Activated CD4-positive, alpha-beta memory T cell treated with anti-CD3 and anti-CD28 coated beads, Interleukin-2, amount 10 ng/mL, durations not matched to agents 7 days and 5 days (primary cell): ENCODE measurements at places on chromosomes 5 and 9.

- peak; percentile 66 for DNase-seq
Observed at GRCh38 chr5:135462304-135462703, 10.2 kb upstream of the TIFAB start.

GRCh38 chr5:80238778-80239679 lies 16.8 kb downstream of the SERINC5 start:
- no peak for DNase-seq

DNA sequence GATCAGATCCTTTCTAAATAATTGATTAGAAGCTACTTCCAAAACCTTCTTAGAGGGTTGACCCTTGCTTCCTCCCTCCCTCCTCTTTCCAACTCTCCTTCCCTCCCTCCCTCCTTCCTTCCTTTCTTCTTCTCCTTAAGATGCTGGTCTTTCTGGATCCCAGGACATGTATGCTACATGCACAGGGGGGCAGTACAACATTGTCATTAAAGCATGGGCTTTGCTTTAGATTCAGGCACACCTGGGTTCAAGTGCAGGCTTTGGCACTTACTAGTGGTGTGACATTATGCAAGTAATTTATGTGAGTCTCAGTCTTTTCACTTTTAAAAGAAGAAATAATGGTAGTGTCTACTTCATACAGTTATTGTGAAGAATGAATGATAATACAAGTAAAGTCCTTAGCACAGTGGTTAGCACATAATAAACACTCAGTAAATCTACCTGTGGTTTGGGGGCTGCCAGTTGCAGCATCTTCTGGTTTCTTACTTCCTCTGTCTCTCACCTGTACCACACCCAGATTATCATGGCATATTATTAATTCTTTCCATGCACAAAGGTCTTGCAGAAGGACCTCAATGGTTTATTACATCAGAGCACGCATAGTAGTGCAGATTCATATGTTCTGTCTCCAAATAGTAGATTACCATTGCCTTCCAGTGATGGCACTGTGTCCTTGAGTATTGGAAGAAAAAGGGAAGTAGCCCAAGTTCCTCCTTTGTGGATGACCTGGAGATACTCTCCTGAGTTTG lies 154.1 kb downstream of the ARHGAP26 start:
- peak; percentile 28 for DNase-seq

- DNase-seq, result no peak
Observed at GRCh38 chr5:79190235-79190529, 45.7 kb upstream of the JMY start.

- no peak for DNase-seq
Observed at GRCh38 chr9:91207729-91208418, 153.8 kb downstream of the AUH start.

DNA sequence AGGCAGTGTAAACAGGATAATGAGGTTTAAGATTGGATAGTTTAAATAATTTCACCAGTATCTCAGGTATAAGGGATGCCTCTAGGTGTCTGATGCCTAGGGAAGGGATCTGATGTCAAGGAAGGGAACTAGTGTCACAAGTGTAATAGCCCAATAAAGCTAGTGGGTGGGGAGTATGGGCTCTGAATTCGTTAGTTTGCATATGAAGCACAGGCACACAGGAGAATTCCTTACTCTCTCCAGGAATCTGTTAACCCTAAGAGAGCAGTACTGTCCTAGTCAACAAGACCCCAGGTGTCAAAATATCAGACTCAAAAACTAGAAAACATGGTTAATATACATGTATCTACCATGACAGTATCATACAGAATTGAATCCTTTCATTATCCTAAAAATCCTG lies 352.5 kb upstream of the CYLC2 start:
- no peak for DNase-seq

DNA sequence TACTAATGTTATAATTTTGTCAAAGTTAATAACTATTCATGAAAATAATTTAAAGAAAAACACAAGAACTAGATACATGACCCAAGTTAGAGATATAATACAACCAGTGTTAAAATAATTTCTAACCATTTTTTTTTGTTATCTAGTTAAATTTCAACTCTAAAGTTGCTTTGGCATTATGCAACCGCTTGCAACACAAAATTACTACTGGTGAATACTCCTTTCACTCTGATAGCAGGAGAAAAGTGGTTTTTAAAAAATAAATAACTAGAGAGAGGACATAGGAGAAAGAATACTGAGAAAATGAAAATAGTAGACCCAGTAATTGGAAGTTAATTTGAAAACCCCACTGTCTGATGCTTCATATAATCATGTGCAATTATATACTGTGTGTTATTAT lies 622.4 kb upstream of the GRIN3A start:
- DNase-seq, result no peak

GRCh38 chr9:24587883-24588282 lies 42.2 kb upstream of the IZUMO3 start:
- no peak for DNase-seq

DNA sequence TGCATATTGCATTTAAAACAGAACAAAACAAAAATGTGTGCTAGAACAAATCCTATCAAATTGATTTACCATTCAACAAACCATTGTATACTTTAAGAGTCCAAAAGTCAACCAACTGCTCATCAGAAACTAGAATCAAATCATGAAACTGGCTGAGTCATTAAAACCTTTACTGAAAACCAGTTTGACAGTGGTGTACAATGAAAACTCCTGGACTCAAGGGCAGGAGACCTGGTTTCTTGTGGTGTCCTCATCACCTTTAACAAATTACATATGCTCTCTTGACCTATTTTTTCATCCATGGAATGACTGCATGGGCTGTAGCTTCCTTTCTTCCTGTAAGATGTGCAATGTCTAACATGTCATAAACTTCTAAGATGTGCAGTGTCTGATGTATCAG lies 315.3 kb upstream of the SLC30A5 start:
- DNase-seq, result no peak

- DNase-seq, result no peak
Observed at GRCh38 chr5:93141969-93142368, 439.1 kb downstream of the NR2F1-AS1 start.

GRCh38 chr5:138359621-138360020 lies 7.1 kb downstream of the KDM3B start:
- no peak for DNase-seq

DNA sequence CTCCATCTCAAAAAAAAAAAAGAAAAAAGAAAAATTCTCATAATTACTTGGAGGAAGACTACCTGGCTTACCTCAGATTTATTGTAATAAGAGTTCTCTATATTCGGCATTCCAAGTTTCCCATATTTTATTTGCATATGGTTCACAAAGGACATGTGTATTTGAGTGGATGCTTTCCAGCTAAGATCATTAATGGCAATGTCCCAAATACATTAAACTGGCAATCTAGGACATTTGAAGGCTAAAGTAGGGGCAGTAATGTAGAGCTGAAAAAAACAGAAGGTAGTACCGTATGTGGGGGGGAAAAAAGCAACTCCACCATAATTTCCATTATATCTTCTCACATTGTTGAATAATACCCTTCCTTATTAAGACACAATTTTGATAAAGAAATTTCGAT lies 4.9 kb downstream of the TUT7 start:
- DNase-seq, result no peak

DNA sequence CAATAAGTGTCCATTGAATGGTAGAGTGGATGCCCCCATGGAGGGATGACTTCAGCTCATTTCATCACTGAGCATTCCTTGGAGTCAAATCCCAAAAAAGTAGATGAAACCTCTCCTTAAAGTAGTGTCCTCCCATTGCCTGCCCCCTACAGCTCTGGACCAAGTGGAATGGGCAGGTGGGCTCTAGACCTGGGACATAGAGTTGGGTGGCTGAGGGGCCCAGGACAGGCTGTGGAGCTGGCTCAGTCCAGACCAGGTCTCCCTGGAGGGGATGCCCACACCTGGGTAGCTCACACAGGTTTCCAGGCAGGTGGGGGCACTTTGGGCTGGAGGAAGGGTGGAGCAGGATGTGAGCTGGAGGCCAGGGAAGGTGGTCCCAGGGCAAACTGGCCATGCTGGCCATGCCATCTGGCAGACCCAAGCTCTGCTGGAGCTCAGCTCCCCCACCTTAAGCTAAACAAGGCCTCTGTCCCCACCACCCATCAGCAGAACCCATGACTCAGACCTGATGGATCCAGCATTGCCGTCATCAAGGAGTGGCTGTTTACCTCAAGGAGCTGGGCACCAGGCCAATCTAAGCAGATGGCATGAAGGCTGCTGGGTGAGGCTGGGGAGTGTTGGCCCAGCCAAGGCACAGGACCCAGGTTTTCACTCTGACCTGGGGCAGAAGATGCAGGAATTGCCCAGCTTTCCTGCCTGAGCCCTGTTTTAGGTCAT lies 6.2 kb upstream of the SPINK4 start:
- DNase-seq, result no peak

- DNase-seq, result no peak
Observed at GRCh38 chr5:113059232-113060040, 82.8 kb downstream of the DCP2 start.

DNA sequence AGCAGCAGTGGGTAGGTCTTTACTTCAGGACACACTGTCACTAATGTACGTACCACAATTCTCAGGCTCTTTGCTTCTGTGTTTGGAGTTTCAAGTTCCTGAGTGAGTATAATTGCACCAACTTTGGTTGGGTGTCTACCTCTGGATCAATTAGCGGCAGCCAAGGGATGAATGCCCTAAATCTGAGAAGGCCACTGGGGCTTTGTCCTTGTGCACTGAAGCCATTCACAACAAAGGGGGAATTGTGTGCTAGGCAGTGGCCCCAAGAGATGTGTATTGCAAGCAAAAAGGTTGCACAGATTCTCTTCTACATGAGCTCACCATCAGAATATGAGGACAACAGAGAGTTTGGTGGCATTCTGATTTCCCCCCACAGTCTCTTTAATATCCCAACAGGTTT lies 3.9 kb upstream of the PHF24 start:
- DNase-seq, result no peak

GRCh38 chr5:157253547-157253946 lies 12.4 kb upstream of the CYFIP2 start:
- DNase-seq, result no peak

DNA sequence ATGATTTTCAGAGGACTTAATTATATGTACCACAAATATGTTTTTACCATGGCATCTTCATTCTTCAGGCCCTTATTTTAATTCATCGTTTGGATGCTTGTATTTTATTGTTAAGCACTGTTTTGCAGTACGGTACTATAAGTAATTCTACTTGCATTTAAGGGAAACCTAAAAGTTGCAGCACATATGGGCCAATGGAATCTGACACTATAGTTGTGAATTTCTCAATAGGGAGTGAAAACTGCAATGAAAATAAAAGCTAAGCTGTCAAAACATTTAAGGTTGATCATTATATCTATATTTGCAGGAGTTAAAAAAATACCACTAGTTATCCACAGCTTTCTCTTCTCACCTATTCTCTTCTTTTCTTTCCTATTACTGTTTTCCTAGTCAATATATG lies 1071.8 kb downstream of the MAT2B start:
- no peak for DNase-seq

- no peak for DNase-seq
Observed at GRCh38 chr9:7333719-7334118, 465.9 kb downstream of the DMAC1 start.

GRCh38 chr5:61030163-61030482 lies 85.1 kb downstream of the NDUFAF2 start:
- DNase-seq, result no peak

GRCh38 chr9:18623221-18624079 lies 149.5 kb downstream of the ADAMTSL1 start:
- no peak for DNase-seq

DNA sequence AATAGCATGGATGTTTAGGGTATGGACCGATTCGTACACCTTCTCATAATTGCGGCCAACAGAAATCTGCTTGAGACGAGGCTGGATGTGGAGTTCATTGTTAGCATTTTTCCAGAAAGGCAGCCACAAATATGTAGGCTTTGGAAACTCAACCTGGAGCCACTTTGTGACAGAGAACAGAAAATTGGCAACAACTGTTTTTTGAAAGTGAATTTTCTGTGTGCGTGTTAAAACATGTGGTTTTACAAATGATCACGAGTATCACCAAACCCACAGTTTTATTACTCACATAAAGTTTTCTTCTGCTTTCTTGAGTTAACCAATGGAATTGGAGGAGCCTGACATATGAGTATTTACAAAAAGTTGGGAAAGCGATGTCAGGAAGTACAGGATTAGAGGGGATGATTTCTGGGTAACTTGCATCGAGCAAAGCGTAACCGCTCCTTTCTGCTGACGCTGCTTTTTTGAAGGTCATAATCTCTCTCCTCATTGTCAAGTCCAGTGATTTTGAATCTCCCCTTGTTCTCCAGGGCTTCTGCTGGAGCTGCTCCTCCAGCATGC lies 138.5 kb upstream of the TAF11L2 start:
- no peak for DNase-seq

GRCh38 chr9:136485049-136486045 lies 2.5 kb upstream of the SEC16A start:
- peak; percentile 87 for DNase-seq

DNA sequence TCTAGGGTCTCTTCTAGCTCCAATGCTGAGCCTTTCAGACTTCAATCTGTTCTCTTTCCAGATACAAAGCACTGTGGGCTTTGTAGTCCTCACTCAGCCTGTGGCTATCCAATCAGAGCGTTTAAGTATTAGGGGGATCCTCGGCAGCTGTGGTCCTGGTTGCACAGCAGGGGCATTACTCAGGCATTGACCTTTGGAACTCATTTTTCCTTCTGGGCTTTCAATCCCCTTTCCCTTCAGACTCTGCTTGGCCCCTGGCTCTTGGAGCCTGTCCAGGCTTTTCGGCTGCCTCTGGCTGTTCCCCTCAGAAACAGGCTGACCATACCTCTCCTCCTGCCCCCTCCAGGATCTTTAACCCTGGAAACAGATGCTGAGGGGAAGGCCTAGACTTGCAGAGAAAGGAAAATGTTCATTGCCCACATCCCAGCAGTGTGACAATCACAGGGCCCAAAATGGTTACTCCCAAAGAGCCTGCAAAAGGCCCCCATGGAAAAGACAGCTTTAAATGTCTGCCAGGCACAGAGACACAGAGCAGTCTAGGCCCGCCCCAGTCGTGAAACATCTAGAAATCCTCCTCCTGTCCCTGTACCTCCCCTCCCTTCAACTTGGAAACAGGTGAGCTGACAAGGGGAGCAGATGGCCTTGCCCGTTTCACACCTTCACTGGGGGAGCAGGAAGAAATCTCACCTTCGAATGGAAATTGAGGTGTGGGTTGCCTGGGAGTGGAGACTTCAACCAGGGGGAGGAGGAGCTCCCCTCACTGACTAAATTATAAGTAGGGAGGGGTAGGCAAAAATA lies 13.7 kb downstream of the C1QTNF2 start:
- no peak for DNase-seq

- no peak for DNase-seq
Observed at GRCh38 chr5:16774806-16775205, 158.0 kb upstream of the RETREG1 start.

GRCh38 chr5:82894716-82895115 lies 182.5 kb downstream of the TMEM167A start:
- no peak for DNase-seq
